ENCODE measurements at places on chromosomes 3 and 15.

GRCh38 chr3:149571381-149571780, 86.4 kb downstream of the WWTR1 start:
- DNase-seq = no peak

DNA sequence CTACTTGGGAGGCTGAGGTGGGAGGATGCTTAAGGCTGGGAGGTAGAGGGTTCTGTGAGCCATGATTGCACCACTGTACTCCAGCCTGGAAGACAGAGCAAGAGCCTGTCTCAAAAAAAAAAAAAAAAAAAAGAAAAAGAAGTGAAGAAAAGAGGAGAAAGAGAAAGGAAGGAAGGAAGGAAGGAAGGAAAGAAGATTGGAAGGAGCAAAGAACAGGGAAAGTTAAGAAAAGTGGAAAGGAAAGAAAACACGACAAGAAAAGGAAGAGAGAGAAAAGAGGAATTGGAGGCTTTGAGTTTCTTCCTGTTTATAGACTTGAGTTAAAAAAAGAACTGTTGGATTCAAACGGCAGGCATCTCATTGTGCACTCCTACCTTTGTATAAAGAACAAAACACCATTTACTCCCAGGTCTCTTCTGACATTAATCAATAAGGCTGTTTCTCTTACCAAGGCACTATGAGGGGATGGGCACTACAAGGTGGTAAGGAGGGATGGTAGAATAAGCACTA, 73.5 kb downstream of the EDEM1 start:
- DNase-seq = no peak

DNA sequence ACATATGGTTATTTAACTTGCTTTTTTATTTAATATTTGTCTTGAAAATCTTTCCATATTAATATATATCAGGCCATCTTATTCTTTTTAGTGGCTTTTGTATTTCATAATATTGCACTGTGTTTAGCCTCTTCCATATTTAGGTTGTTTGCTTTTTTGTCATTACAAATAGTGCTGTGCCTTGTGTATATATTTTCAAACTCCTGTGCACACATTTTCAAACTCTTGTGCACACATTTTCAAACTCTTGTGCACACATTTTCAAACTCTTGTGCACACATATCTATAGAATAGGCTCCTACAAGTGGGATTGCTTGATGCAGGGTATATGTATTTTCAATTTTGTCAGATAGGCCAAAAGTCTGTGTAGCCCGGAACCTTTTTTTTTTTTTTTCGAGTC, 118.0 kb upstream of the MLF1 start:
- no peak for DNase-seq

DNA sequence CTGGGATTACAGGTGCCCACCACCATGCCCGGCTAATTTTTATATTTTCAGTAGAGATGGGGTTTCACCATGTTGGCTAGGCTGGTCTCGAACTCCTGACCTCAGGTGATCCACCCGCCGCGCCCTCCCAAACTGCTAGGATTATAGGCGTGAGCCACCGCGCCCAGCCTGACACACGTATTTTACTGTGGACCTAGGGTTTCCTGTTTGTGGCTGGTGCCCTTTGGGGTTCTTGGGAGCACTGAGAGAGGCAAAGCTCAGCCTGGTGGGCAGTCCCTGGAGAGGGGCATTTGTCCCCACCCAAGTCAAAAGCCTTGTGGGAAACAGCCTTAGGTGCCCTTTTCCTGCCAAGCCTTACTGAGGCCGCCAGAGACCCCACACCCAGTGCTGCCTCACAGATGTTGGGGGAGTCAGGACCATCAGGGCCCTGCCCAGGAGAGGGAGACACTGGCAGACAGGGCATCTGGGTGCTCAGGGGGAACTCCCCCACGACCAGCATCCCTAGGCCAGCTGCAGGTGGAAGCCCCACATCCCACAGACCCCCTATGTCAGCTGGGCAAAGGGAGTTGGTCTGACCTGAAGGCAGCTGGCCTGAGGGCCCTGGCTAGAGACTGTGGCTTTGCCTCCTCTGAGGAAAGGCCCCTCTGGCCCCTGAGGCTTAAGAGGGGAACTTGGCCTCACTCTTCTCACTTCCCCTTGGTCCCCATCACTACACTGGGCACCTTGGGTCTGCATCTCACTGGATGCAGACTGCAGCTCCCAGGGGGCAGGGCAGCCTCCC, 35.1 kb downstream of the DNAH1 start:
- no peak for DNase-seq

DNA sequence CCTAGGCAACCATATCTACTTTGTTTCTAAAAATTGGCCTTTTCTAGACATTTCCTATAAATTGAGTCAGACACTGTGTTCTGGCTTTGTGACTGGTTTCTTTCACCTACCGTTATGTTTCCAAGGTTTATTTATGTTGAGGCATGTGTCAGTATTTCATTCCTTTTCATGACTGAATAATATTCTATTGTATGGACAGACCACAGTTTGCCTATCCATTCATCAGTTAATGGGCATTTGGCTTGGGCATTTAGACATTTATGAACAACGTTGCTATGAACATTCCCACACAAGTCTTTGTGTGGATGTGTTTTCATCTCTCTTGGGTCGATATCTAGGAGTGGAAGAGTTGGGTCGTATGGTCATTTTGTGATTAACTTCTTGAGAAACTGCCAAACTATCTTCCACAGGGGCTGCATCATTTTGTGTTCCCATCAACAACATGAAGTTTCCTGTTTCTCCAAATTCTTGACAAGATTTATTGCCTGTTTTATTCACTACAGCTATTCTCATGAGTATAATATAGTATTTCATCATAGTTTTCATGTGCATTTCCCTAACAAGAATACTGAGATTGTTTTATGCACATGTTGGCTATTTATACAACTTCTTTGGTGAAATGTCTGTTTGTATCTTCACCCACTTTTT, 3.5 kb upstream of the EFCC1 start:
- DNase-seq = no peak

- no peak for DNase-seq
Measured at GRCh38 chr3:37441689-37442088, 267.3 kb upstream of the LRRFIP2 start.

GRCh38 chr15:48421362-48421761, 90.1 kb downstream of the DUT start:
- no peak for DNase-seq

GRCh38 chr15:99057020-99057419, 47.9 kb upstream of the SYNM start:
- DNase-seq = no peak

DNA sequence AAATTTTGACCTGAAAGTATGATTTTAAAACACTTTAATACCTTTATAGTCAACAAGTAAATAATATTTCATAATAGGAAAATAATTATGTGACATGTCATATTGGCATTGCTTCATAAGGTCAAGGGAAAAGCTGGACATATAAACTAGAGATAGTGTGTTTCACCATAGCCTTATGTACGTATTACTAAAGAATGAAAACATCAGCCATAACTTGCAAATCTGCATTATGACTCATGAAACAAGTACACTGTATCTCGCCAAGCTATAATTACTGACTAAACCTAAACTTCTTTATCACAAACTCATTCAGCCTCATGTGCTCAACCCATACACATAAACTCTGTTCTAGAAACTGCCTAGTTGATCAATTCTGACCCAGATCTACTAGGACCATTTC, 950.1 kb downstream of the FHIT start:
- no peak for DNase-seq

- no peak for DNase-seq
Measured at GRCh38 chr3:152706991-152707713, 127.8 kb upstream of the P2RY1 start.

- no peak for DNase-seq
Measured at GRCh38 chr3:165748094-165748493, 89.1 kb downstream of the BCHE start.
